ENCODE measurements at places on chromosomes 4 and X.

DNA sequence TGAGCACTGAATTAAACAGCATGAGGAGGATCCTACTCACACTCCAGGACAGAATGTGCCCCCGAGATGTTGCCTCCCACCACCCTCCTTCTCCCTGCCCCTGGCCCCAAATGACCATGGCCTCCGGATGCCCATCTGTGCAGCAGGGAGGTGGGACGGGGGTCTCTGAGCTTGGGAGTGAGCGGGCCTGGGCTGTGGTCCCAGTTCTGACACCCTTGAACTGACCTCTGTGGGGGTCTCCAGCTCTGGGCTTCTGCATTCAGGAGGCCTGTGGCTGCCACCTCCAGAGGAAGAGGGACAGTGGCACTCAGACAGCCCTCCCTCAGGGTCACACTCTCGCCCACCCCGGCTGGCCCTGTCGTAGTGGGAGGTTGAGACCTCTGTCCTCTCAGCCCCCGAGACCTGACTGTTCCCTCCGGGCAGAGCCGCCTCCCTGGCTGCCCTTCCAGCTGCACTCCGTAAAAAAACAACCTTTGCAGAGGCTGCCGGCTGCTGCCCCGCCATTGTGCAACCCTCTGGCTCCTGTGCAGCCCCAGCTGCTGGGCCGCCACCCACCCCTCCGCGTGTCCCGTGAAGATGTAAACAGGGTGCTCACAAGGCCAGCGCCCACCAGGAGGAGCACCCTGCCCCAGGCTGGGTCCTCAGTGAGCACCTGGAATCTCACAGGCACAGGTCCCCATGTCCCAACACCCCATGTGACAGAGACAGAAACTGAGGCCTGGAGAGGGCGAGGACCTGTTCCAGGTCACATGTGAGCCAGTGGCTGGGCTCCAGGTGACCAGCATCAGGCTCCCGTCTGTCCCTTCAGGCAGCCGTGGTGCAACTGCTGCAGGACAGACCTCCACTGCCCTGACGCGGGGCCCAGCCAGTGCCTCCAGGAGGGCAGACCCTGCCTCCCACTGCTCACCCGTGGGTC, 39.6 kb downstream of the HTRA3 start:
- no peak for DNase-seq

- peak; percentile 54 for DNase-seq
Observed at GRCh38 chrX:41720125-41720779, 3.7 kb upstream of the GPR82 start.

GRCh38 chr4:148810461-148810860, 368.2 kb upstream of the NR3C2 start:
- no peak for DNase-seq

- no peak for DNase-seq
Observed at GRCh38 chr4:118348886-118349285, 3.9 kb downstream of the PRSS12 start.

GRCh38 chrX:18545771-18546170, 120.4 kb downstream of the CDKL5 start:
- DNase-seq, result no peak

DNA sequence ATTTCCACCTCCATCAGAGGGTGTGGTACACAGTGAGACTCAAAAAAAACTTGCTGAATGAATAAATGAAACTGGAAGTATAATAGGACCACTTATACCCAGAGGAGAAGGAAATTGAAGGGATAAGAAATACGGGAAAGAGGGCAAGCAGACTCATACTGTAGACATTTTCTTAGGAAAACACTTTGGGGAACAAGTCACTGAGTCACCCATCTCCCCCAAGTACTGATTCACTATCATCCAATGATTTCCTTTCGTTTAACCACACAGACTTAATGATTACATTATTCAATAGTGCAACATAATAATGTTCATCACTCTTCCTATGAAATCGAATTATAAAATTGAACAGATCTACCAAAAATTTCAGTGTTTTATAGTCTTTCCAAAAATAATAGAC, 97.1 kb downstream of the LDB2 start:
- DNase-seq, result no peak

DNA sequence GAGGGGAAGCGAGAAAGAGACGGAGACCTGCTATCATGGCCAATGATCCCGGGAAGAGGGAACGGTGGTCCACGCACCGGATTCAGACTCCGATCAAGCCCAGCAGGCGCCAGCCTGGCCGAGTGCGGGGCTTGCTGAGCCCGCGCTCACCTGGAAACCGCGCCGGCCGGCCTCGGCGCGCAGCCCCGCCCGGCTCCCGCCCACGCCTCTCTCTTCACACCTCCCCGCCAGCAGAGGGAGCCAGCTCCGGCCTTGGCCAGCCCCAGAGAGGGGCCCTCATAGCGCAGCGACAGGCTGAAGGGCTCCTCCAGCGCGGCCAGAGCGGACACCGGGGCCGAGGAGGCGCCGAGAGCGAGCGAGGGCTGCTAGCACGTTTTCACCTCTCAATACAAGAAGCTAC, 36.8 kb upstream of the SPANXN2 start:
- no peak for DNase-seq

GRCh38 chrX:7316280-7316679, 168.3 kb upstream of the PUDP start:
- no peak for DNase-seq

GRCh38 chrX:133892337-133892736, 93.1 kb downstream of the GPC3 start:
- no peak for DNase-seq

DNA sequence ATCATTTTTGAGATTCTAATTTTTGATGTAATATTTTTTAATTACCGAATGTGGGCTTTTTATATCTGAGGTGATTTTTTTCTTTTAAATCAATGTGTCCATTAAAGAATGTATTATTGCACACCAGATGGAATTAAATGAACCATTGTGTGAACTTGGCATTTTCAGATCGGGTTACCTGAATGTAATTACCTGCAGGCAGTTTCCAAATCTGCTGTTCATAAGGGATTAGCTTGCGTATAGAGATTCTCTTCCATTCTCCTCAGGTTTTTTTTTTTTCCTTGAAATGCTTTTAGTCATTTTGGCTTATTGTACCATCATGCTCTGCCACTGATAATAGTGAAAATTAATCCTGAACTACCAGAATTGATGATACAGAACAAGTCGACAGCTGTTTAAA, 511.5 kb upstream of the ATOH1 start:
- no peak for DNase-seq

DNA sequence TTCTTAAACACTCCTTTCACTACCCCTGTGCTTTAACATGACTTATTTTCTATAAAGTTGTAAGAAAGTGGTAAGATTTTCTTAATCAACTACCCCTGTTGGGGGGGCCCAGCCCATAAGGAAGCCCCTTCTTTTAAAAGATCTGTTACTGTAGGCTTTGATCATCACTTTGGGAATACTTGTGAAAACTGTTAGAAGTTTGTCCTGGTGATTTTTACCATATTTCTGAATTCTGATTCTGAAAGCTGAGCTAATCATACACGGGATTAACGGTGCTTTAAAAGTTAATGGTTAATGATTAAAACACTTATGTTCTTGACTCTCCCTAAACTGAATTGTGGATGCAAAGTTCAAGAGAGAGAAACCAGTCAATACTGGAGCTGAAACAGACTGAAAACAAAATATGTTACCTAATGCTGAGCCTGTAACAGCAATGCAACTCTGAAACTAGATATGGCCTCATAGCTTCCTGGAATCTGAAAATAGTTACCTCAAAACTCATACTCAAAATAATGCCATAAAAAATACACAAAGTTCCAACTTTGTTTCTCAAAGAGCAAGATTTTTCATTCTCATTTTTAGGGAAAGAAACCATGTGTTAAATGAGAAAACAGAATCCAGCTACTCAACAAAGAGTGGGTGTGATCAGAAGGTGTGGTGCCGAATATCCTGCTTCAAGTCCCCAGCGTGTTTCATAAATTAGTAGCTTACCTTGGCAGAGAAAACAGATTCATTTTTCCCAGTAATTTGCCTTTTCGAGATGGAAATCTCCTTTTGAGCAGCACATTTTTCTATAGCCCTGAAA, 31.6 kb downstream of the ADH7 start:
- no peak for DNase-seq

GRCh38 chrX:134287346-134287745, 50.4 kb downstream of the CCDC160 start:
- DNase-seq, result no peak

GRCh38 chrX:70553516-70553915, 108.9 kb downstream of the DLG3 start:
- DNase-seq, result no peak

- DNase-seq, result no peak
Observed at GRCh38 chrX:70033348-70034051, 16.2 kb downstream of the AWAT2 start.

DNA sequence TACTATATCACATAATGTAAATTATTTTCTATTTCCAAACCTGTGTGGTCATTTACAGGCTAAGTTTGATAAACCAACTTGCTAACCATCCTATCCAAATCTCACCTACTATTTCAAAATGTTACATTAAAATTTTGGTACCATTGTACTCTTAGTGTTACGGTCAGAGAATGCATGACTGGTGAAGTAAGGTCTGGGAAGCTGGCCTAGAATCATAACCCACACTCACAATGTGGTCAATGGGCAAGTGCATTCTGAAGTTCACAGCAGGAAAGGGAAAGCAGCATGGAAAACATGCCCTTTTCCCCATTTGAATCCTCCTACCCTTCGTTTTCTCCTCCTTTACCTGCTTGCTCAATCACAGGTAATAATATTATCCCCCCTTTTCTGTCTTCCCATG, 54.4 kb downstream of the PPP3CA start:
- DNase-seq, result no peak

DNA sequence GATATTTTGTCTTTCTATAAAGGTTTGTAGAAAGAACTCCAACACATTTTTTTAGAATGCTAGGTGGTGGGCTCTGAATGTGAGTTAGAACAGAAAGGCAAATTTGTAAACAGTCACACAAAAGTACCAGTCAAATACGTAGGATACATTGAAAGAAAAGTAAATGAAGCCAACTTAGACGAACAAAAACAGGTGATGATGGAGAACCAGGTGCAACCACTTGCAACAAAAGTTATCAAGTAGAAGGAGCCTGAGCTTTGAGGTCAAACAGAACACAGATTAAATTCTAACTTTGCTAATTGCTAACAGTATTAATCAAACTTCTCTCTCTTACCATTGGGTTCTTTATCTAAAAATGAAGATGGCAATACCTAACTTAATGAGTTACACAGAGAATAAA, 62.7 kb upstream of the DAPP1 start:
- DNase-seq, result no peak

DNA sequence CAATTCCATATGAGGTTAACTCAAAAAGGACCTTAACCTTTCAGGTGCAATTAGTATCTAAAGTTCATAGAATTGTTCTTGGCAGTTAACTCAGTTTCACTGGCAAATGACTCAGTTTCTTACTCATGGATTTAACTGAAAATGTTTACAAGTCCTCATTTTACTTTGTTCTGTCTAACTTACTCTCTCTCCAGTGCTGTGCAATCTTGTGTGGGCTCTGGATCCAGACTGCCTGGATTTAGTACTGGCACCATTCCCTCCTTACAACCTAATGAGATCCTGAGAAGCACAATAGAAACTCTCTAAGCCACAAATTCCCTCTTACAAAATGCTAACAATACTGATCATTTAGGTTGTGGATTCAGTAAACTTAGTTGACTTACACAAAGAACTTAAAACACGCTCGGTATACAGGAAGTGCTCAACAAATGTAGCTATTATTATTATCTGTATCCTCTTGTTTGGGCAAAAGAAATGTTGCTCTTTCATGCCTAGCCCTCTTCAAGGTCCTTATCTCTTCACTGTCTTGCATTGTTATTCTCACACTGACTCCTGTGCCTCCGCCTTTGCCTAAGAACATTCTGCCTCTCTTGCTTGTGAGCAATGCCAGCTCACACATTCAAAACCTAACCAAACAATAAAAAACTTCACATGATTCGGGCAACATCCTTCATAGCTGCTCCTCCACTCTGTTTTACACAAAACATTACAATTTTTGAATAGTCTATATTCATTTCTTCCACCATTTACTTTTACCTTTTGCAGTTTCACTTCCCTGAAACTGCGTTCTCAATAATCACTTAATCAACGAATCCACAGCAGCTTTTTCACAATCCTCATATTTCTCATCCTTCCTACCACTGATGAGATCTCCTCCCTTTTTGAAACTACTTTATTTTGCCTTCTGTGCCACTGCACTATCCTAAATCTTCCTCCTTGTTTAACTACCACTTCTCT, 91.8 kb downstream of the PDE5A start:
- no peak for DNase-seq

- DNase-seq, result no peak
Observed at GRCh38 chr4:13647031-13647430, 19.5 kb upstream of the BOD1L1 start.

- DNase-seq, result no peak
Observed at GRCh38 chr4:90030202-90030601, 97.0 kb upstream of the CCSER1 start.

- no peak for DNase-seq
Observed at GRCh38 chrX:68648960-68649359, 1.5 kb downstream of the STARD8 start.

DNA sequence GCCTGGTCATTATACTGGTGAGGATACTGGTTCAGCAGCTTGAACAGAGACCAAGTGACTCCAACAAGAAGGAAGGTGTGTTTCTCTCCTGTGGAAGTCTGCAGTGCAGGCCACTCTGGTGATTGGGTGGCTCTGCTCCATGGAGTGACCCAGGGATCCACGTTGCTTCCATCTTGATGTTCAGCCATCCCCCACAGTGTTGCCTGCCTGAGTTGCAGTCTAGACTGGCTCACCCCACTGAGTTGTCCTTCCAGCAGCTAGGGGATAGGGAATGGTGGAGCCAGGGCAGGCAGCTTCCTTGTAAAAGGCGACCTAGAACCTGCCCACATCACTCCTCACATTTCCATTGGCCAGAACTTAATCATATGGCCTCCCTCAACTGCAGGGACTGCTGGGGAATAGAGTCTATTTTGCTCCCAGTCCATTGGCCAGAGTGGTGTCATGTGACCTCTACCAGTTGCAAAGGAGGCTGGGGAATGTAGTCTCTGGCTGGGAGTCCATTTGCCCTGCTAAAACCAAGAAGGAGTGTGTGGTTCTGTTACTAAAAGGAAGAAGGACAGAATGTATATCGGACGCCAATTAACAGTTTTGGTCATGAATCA, 8.0 kb downstream of the MAN2B2 start:
- no peak for DNase-seq

GRCh38 chr4:95086551-95086950, 328.8 kb downstream of the BMPR1B start:
- DNase-seq, result no peak

DNA sequence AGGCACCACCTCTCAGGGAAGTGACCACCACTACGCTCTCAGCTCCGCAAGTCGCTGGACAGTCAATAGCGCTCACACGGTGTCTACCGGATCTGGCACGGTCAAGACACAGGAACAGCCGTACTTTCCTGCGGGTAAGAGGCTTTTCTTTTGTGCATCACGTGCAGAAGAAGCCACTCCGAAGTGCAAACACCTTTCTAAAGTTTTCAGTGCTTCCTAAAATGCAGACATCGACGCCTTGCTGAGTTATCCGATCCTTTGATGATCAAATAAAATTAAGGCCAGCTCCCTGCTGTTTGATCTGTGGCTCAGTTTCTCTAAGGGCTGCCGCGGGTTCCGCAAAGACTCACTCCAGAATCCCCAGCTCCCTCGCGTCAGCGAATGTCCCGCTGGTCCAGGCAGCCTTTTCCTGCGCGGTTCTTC, 71.8 kb downstream of the FBXO8 start:
- DNase-seq, result no peak

All from activated gamma-delta T cell treated with Interleukin-2 at 50 U/mL for 16 hours (primary cell).